ENCODE measurements at places on chromosomes 16 and 17.
A peak's percentile ranks its signal among the peaks of the same experiment; 100 is the strongest.

DNA sequence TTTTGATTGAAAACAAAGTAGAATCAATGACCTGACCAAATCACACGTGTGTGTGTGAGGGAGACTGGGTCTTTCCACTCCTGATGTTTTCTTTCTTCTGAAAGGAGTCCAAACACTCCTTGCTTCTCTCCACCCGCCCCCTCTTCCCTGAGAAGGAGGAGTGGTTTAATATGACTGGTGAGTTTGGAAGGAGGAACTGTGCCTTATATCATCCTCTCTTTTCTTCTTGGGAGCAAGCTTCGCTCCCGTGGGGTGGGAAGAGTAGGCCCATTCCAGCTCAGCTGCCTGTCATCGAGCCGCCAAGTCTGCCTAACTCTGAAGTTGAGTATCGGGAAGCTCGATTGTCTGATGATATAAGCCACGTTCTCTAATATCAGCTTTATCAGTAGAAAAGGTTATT lies 96.5 kb downstream of the YPEL2 start:
- no peak overlapping the region for H3K4me3 ChIP-seq
- H3K36me3 ChIP-seq, result no peaks in the 10 kb centered on the region
- H3K4me1 ChIP-seq, result peaks cover 16% of the 10 kb centered on the region

- DNase-seq, result no peak
- H3K27ac ChIP-seq, result peak overlapping the region; percentile 42
- no peaks in the 10 kb centered on the region for H3K27me3 ChIP-seq
- peaks cover 63% of the 10 kb centered on the region for H3K4me1 ChIP-seq
- H3K36me3 ChIP-seq, result no peaks in the 10 kb centered on the region
These were observed 40.0 kb upstream of the GSE1 start for GRCh38 chr16:85573045-85573695.

GRCh38 chr17:38908676-38909181 lies 16.7 kb upstream of the LASP1NB start:
- no peaks in the 10 kb centered on the region for H3K27me3 ChIP-seq
- no peak for DNase-seq
- H3K4me1 ChIP-seq, result peaks cover 22% of the 10 kb centered on the region
- peaks cover 88% of the 10 kb centered on the region for H3K36me3 ChIP-seq
- H3K27ac ChIP-seq, result no peak overlapping the region

DNA sequence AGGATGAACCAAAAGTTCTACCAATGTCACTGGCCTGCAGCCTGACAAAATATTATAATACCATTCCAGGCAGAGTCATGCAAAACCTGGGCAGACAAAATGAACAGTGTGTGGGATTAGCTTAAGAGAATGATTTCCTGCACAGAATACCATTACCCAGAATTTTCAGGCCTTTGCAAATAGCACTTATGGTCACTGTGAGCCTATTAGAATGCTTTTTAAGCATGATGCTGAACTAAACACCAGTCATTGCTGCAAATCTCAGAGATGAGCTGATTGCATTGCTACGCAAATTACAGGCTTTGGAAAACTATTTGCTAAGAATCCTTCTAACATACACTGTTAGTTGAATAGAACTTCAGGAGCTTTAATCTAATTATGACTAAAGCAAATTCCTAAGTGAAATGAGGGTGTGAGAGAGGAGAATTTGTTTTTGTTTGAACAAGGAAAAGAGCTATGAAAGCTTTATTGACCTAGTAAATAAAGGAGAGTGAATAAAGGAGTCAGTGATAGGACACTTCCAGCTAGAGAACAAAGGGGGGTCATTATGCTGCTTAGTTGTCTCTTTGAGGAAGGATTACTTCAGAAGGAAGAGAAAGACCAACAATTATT lies 398.8 kb downstream of the HS3ST3B1 start:
- no peaks in the 10 kb centered on the region for H3K27me3 ChIP-seq
- DNase-seq, result no peak
- no peaks in the 10 kb centered on the region for H3K4me1 ChIP-seq

- peaks cover 30% of the 10 kb centered on the region for H3K4me1 ChIP-seq
- peak; percentile 79 for DNase-seq
- H3K4me3 ChIP-seq, result peak overlapping the region; percentile 14
- peak overlapping the region; percentile 24 for H3K27ac ChIP-seq
- H3K27me3 ChIP-seq, result no peaks in the 10 kb centered on the region
These were observed 22.2 kb upstream of the CYLD start for GRCh38 chr16:50719401-50720337.

DNA sequence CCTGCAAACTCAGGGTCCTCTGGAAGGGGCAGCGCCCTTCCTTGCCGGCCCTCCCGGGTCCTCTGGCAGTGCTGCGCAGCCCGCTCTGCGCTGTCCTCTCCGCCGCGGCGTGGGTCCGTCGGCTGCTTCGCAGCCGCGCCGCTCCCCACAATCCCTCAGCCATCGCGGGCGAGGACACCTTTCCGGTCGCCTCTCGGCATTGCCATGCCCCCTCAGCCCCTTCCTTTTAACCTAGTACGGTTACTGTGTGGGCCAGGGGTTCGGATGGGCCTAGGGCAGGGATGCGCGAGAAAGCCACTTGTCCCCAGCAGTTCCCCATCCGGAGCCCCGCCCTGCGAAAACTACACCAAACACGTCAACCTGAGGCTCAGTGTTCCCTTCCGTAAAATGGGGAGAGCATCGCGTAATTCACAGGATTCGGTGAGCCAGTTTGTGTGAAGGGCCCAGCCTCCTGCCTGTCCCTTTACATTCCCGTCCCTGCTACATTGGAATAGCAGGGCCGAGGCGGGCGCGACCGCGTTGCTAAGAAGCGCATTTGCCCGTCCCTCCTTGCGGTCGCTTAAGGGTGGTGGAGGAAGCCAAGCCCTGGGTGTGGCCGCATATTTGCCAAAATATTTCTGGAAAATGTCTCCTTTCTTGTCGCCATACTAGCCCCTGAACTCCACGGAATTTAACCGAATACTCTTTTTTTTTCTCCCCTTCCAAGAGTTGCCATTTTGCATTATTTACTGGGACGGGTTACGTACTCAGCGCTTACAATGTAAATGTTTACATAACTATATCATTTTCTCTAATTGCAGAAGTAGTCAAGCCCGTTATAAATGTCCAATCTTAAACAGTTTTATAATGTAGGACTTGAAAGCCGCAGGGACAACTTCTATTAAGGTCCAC lies 13.2 kb downstream of the COPZ2 start:
- H3K36me3 ChIP-seq, result no peaks in the 10 kb centered on the region
- no peak for DNase-seq
- peak overlapping the region; percentile 34 for H3K4me3 ChIP-seq

DNA sequence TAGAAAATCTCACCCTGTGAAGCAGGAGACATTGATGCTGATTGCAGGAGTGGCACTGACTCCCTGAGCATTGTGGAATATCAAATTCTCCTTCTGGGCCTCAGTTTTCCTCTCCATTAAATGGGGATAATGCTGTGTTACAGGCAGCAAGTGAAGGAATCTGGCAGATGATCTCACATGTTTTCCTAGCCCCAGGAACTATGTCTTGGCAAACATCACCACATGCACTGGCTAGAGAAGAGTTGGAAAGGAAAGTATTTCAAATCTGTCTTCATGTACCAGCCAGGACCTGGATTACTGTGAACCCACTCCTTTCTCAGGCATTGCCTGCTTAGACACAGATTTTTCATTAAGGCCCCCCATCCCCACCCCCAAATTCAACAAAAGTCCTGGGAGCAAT lies 13.6 kb upstream of the CCL8 start:
- H3K36me3 ChIP-seq, result no peaks in the 10 kb centered on the region
- DNase-seq, result no peak
- no peaks in the 10 kb centered on the region for H3K4me1 ChIP-seq
- no peaks in the 10 kb centered on the region for H3K27me3 ChIP-seq
- no peak overlapping the region for H3K27ac ChIP-seq
- H3K4me3 ChIP-seq, result no peak overlapping the region

GRCh38 chr17:67400193-67400592 lies 23.1 kb downstream of the PITPNC1 start:
- no peaks in the 10 kb centered on the region for H3K4me1 ChIP-seq
- no peaks in the 10 kb centered on the region for H3K36me3 ChIP-seq
- H3K4me3 ChIP-seq, result no peak overlapping the region
- no peaks in the 10 kb centered on the region for H3K27me3 ChIP-seq

Data from large intestine (tissue), 12 donors.